ENCODE measurements at places on chromosomes 1 and 21.

- no peak for DNase-seq
Observed at GRCh38 chr1:66356605-66357004, 177.3 kb upstream of the SGIP1 start.

- DNase-seq, result no peak
Observed at GRCh38 chr1:196034080-196034706, 574.0 kb downstream of the KCNT2 start.

- no peak for DNase-seq
Observed at GRCh38 chr1:70990469-70991253, 57.0 kb downstream of the PTGER3 start.

GRCh38 chr21:35585878-35586277, 474.4 kb downstream of the SETD4 start:
- DNase-seq, result no peak

- DNase-seq, result no peak
Observed at GRCh38 chr1:220880726-220881506, 1.7 kb downstream of the HLX start.

GRCh38 chr1:153775458-153776327, 486 bp downstream of the SLC27A3 start:
- no peak for DNase-seq

DNA sequence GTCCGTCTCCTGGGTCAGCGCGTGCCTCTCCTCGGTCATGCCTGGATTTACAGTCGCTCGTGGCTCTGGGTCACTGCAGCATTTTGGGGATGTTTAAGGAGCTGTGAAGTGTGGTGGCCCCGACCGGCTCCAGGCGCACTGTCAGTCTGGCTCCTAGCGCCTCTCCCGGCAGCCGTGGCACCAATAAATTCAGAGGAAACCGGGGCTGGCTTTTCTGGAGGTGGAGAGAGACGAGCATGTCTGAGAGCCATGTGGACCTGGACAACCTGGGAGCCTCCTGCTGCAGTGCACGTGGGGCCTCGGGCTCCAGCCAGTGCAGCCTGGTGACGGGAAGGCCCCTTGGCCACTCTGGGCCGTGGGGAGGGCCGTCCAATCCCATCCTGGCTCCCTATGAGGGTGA, 17.1 kb downstream of the PLCH2 start:
- DNase-seq, result no peak

GRCh38 chr1:212228076-212228475, 57.1 kb upstream of the PPP2R5A start:
- no peak for DNase-seq

DNA sequence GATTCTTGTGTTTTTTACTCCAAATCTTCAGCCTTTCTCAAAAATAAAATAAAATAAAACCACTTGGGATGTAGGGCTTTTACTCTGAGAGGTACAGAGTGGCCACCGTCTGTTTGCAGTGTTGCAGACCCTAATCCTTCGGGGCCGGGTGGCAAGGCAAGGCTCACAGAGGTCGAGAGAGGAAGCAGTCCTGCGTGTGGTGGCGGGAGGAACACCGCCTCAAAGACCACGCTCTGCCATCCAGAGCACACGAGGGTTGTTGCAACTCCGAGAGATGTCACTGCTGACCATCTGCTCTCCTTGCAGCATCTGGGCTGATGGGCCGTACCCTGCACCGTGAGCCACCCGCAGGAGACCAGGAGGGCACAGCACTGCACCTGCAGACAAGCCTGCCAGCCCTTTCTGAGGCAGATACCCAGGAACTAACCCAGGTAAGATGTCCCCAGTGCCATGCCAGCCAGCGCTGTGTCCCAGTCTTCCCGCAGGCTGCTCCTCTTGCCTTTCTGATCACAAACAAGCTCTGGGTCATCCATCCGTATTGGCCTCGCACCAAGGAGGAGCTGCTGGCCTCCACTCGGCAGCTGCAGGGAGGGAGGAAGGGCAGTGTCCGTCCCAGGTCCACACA, 31.5 kb downstream of the SNAP47 start:
- DNase-seq, result no peak

GRCh38 chr1:183689762-183690204, 36.7 kb upstream of the APOBEC4 start:
- no peak for DNase-seq

- no peak for DNase-seq
Observed at GRCh38 chr1:215793180-215793579, 226.1 kb downstream of the KCTD3 start.

DNA sequence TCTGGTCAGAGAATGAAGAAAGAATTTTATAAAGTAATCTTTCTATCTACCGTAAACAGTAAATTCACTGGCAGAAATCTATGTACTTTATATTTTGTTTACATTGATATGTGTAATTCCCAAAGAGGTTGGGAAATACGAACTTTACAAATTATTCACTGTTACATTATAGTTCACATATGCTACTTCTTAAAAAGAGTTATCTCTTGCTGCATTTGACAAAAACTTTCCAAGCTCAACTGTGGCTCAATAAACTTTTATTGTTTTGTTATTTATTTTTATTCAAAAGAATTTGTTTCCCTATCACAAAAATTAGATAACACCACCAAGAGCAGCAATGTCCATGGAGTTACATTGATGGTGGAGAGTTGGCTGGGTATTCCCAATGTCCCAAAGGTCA, 201.2 kb upstream of the TNR start:
- DNase-seq, result no peak

DNA sequence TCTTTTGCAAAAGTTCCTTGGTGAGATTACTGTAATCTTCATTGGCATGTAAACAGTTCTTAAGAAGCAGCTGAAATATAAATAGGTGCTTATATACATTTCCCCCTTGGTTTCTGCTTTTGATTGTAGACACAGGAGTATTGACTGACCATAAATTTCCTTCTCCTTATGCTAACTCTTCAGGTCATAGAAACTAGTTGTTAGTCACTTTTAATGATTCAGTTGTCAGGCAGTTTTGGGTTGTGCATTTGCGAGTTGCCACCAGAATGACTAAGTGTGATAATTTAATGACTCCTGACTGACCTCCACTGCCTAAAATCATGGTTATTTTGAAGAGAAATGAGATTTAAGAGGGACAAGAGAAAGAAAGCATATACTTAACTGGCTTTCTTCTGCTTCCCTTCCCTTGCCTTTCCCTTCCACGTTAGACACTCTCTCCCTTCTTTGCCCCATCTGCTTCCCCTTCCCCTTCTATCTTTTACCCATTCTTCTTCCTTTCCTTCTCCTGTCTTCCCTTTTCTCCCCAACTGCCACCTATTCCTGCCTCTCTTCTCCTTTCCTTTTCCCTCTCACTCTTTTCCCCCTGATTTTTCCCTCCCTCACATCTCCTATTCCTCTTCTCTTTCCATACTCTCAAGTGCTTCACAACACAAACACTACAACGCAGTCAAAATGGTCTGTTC, 12.3 kb downstream of the ZMPSTE24 start:
- DNase-seq, result no peak

- DNase-seq, result no peak
Observed at GRCh38 chr1:216485042-216485441, 61.8 kb upstream of the USH2A start.

DNA sequence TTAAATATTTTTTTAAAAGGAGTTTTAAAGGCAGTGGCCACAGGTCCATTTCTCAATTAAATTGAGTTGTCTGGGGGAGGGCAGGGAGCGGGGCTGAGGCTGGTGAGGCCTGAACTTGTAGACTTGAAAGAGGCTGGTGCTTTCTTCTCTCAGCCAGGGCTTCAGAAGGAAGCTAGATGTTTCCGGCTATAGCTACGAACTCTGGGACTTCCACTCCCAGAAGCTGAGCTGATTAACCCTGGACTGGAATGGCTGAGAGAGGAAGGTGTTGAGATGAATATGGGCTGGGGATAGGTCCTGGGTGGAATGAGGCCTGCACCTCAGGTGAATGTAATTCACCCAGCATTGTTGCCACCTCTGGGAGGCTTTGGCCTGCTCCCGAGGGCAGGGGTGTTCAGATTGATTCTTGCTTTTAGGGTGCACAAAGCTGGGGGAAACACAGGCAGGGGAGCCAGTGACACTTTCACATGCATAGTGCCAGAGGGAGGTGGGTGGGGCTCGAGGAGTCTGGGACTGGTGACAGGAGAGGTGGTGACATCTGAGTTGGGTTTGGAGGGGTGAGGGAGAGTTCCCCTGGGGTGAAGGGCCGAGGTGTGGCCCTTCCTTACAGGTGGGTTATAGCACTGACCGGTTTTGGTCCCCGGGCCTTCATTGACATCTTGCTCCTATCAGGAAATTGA, 18.2 kb downstream of the LDLRAP1 start:
- DNase-seq, result no peak

Data from hematopoietic multipotent progenitor cell treated with erythropoietin and hydrocortisone succinate and interleukin-3 and kit ligand, for 17 days (in vitro differentiated cells).